ENCODE measurements at places on chromosomes 7 and 10. TPM values are rescaled to one million over a fixed set of nuclear protein-coding genes. Genes with fewer than 3 reads are reported as not detected.

GRCh38 chr10:22962817-22963216, 35.0 kb downstream of the ARMC3 start:
- no peak for DNase-seq

DNA sequence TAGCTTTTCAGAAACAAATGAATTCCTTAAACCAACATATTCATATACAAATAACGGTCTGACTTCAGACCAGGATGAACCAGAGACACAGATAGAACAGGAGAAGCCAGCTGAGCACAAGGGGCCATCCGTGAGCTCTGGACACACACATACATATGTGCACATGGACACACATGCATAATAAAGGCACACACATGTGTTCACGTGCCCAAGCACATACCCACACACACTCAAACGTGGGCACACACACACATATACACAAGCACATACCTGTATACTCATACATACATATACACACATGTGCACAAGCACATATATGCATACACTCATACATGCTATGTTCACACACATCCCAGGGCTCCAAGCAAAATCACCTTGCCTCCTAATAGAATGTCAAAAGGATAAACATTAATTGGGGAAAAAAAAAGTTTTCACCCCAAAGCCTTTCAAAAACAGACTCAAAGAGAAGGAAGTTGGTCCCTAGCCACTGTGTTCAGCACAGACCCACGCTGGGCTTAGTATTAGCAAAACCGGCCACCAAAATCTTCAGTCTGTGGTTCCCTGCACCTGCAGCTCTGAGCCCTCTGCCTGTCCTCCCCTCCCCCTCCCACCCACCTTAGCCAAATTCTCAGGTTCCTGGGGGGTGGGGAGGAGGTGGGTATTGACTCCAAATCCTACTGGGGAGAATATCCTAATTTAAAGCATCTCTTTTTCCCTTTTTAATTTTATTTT, 100.4 kb upstream of the MACROH2A2 start:
- peak; percentile 20 for DNase-seq

Gene PIK3CG
- 17.3 TPM for total RNA-seq

DNA sequence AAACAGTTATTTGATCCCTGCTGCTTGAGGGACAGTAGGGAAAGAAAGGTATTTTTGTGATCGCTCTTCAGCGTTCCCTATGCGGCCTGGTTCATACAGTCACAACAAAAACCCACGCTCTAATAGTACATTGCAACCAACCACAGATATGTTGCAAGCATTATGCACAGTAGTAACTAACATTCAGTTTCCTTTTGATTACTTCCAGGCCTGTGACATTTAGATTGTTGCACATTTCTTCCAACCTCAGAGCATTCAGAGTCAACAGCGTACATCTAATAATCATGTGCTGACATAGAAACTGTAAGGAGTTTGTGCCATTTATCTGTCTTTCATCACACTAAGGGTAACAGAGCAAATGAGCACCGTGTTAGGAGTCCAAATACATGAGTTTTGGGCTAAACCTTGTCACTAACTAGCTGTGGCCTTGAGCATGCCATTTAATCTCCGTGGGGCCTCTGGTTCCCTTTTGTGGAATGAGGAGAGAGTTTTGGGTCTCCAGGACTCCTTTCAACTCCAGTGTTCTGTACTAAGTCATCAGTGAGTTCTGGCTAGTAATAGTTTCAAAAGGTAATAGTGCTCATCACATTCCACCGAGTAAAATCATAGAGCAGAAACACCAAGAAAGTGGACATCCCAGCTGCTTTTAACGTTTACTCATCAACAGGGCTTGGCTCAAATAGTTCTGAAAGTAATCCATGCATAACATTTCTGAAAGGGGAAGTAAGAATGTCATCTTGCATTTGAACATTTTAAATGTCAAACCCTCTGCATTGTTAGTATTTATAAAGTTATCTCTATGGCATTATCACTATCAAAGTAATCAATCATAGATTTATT, 99.0 kb upstream of the FZD1 start:
- DNase-seq = no peak

DNA sequence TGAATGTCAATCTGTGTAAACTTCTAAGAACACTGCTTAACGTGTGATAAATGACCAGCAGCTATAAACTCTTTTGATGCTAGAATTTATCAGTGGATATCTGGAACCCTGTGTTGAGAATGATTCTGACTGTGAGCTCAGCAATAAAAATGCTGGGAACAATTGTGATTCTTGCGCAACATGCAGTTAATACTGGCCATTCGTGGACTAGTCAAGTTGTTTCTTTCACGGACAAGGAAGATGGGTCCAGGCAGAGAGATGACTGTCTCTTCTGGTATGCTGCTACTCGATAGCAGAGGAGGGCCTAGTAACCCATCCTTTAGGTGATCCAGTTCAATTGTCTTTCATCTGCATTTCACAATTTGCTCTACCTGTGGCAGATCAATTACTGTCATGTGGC, 394.8 kb upstream of the IGFBP3 start:
- DNase-seq = no peak

DNA sequence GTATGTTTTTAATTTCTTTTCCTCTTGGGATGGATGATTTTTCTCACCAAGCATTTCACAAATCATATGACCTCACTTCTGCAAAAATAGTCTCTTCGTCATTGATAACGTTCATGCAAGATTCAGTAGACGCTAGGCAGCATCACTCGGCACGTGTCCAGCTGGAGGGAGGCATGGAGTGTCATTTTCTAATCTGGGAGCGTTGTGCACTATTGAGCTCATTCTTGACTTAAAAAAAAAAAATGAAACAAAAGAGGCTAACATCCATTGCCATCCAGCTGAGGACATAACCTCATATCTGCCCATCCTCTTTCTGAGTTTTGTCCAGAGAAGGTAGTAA, 56.2 kb downstream of the COL17A1 start:
- no peak for DNase-seq

DNA sequence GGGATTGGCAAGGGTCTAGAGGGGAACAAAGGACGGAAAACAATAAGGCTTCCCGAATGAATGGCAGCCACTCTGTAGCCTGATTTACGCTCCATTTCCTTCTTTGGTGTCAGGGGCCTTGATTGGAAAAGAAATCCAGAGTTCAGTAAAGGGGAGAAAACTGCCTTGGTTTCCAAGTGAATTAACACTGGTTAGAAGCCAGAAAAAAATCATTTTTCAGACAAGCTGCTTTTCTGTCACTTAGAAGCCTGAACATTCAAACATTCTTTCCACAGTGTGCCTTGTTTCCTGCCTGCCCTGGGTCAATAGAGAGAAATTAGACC, 283 bp upstream of the TRDMT1 start:
- DNase-seq = no peak

Measured in activated naive CD4-positive, alpha-beta T cell treated with anti-CD3 and anti-CD28 coated beads, Interleukin-2, amount 50 U/mL, for 72 hours (primary cell).